ENCODE measurements at places on chromosomes 16 and 17.

- no peak for DNase-seq
Observed at GRCh38 chr16:9971907-9972306, 210.3 kb downstream of the GRIN2A start.

- no peak for DNase-seq
Observed at GRCh38 chr16:29729116-29729521, 16.7 kb downstream of the C16orf54 start.

DNA sequence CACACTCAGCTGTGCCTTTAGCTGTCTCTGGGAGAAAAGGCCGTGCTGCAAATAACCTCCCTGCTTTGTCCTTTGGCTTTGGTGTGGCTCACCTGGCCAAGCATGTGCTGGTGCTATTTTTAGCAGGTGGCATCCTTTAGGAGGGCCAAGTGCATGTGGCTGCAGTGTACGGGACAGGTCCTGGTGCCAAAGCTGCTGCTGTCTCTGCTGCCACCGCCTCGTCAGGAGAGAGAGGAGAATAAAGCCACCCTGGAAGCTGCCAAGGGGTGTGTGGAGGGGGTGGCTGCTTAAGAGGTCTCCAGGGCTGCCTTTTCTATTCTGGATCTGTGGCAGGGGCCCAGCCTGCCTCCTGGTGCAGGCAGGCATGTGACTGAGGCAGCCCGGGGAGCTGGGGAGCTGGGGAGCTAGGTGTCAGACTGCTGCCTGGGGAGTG is 6.2 kb downstream of the AKAP1 start:
- peak; percentile 94 for DNase-seq

DNA sequence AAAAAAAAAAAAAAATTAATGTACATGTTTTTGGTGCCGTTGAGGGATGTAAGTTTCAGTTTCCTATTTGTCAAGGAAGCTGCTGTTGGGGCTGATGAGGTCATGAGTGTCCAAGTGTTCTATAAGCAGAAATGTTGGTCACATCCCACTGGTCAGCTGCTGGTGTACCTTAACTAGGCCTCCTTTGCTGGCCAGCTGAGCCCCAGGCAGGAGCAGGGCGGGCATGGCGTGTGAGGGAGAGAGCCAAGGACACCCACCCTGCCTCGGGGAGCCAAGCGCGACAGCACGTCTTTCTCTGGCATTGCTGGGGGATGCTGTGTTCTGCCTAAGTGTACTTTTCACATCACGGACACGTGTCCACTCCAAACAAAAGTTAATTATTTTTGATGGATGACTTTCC is 108.1 kb upstream of the CDC42EP4 start:
- DNase-seq: peak; percentile 4

DNA sequence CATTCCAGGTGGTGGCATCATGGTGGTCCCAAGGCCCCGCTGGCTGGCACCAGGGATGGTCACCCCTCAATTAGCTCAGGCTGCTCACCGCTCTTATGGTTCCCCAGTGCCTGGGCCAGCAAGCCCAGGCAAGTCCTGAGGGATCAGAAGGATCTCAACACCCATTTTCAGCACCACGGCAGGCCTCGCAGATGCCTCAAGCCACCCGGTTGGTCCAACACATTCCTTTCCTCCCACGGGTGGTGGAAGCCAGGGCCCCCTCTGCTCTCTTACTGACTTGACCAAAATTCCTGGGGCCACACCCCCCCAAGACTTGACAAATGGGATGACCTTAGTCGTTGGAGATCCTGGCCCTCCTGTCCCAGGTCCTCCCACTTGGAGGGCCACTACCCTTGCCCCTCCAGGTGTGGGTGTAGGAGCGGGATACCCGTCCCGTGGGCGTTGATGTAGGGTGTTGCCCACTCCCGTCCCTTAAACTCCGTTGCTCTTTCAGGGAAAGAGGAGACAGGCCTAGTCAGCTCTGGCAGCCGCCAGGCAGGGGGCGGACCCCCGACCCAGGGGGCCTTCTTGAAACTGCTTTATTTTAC is 5.9 kb downstream of the ZNF205 start:
- DNase-seq: no peak

All from thyroid gland (tissue), 4 donors.